ENCODE measurements at places on chromosomes 2 and 18.

DNA sequence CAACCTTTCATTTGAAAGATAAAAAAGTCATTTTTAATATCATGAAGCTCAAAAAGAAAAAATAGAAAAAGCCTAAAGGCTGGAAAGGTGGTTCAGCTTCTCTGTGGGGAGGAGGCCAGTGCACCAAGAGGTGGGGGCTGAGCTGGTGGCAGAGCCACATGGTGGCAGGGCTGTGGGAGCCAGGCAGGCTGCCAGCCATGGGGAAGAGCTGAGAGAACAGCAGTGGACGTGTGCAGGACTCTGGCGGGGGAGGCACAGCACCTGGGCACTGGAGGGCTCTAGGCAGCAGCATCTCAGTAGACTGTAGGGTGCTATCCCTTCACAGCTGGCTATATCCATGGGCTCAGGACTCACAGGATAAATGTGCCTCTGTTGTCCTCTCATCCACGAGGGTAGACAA, 47.8 kb downstream of the STK25 start:
- no peak for DNase-seq

DNA sequence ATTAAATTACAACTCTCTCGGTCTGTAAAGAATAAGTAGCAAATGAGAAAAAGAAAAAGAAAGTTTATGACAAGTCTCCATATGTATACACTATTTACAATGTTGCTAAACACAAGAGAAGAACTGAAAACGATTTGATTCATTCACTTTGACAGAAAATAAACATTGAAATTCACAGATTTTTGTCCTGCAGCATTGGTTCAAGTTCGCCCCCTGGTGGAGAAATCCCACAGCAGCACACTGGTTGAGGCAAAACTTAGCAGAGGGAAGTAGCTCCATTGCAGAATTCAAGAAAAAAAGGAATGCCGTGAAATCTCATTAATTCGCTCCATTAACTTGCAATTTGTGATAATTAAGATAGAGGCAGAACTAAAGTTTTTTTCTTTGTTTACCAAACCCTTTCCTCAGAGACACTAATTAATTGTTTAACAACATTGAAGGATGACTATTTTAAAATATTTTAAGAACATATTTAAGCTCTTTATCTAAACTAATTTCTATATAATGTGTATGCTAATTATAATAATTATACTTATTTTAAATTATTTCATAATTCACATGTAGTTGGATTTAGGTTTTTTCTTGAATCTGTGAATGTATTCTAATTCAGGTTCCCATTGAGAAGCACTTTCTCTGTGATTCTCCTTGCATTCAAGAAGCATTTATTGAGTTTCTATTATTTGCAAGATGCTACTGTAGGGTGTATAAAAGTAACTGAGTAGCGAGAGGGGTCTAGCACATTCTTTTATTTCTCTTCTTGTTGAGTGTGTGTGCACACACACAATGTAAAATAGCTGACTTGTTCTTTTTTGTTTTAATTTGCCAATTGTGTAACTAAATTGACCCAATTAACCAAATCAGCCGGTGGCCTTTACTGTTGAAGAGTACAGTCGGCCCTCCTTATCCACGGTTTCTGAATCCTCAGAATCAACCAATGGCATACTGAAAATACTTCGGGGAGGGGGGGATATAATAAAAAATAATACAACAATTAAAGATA, 74.1 kb downstream of the COL4A3 start:
- peak; percentile 50 for DNase-seq

- no peak for DNase-seq
Measured at GRCh38 chr18:79406708-79407107, 11.0 kb downstream of the NFATC1 start.

- DNase-seq: peak; percentile 9
Measured at GRCh38 chr2:25517701-25518100, 155.7 kb downstream of the DTNB start.

DNA sequence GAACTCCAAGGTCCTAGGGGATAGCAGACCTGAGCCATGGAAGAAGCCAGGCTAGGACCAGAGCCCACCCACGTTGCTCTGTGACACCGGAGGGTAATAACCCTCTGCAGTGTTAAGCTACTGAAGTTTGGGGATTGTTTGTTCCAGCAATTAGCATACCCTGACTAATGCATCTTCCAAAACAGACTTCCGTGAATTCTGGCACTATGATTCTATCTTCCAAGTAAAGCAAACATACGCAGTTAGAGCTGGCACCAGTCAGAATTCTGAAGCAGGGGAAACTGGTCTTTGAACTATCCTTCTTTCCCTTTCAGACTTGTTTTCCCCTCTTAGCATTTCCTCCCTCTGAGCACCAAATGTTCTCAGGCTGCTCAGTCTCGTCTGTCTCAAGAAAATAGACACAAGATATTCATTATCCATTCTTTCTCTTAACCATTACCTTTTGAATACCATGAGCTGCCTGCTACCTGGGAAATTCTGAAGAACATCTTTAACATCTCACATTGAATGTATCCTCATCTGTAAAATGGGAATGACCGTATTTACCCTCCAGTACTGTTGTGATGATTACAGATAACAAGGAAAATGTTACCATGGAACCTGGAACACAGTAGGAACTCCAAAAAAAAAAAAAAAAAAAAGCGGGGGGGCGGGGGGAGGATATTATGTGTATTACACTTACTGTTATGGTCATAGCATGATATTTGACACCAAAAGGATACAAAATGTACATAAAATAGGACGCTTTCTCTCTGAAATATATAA, 108.2 kb downstream of the TCF4 start:
- DNase-seq: no peak

DNA sequence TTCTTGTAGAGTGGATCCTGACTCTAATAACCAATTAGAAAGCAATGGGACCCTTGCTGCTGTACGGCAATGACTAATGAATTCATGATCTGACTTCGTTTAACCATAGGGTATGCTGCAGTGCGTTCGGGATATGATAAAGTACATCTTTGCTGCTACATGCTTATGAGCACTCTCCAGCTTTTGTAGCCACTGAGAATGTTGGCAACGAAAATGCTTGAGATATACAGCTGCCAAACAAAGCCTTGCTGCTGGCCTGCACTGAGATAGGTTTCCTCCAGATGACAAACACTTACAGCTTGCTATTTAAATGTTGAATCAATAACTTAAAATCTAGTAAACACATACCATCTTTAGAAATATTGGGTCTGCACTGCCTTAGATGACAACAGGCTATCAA, 372.4 kb upstream of the SLC8A1 start:
- DNase-seq: no peak

- DNase-seq: no peak
Measured at GRCh38 chr2:30775833-30776232, 31.4 kb downstream of the CAPN13 start.

DNA sequence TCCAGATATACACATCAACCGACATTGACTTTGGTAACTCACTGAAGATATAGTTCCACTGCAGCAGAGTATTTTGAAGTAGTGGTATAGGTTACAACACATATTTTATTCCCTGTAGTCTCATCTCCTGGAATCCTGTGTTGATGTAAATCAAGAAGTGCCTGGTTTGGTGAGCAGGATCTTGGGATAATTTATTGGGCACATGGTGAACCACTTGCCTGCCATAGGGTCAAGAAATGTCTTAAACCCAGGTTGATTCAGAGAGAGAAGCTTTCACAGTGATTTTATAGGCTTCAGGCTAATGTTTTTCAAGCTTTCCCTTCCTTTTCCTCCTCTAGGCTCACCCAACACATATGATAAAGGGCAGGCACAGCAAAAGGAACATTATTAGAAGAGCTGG, 24.6 kb downstream of the CCDC85A start:
- DNase-seq: no peak

- no peak for DNase-seq
Measured at GRCh38 chr2:219058541-219059374, 2.0 kb downstream of the IHH start.

DNA sequence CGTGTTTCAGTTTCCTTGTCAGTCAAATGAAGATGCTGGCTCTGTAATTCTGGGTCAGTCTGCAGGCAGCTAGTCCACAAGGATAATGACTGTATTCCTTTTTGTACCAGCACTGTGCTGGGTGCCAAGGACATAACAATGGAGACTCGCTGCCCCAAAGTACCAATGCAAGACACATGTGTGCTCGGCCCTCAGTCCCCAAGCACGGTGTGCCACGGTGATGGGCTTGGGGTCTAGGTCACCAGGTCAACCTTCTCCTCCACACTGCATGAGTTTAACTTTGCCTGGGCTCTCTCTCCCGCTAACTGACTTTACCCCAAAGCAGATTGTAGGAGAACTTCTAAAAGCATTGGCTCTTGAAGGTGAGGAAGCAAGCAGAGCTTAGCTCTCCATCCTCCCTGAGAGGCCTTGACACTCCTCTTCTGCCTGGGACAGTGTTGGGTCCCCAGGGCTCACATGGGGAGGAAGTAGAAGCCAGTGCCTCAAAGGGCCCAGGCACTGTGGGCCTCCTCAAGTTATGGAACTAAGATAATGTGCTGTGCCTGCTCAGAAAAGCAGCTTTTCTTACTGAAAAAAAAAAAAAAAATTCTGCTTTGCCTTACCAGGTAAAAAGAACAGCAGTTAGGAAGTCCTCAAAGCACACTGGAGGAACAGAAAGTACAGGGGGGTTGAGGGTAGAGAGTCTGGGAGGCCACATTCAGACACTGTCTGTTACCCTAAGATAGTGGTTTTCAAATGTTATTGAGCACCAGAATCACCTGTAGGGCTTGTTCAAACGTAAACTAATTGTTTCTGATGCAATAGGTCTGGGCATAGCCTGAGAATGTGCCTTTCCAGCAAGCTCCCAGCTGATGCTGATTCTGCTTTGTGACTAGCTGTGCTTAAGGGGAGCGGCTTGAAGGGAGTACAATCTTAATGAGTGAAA, 276.4 kb upstream of the CXCR4 start:
- no peak for DNase-seq

DNA sequence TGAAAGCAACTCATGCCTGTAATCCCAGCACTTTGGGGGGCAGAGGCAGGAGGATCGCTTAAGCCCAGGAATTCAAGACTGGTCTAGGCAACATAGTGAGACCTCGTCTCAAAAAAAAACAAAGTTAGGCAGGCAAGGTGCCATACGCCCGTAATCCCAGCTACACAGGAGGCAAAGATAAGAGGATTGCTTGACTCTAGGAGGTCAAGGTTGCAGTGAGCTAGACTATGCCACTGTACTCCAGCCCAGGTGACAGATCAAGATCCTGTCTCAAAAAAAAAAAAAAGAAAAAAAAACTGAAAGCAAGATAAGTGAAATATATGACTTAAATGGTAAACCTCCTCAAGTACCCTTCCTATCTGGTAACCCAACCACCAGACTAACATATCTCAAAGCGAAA, 59.8 kb downstream of the USP34 start:
- no peak for DNase-seq

- no peak for DNase-seq
Measured at GRCh38 chr18:12254820-12255511, 805 bp downstream of the CIDEA start.

DNA sequence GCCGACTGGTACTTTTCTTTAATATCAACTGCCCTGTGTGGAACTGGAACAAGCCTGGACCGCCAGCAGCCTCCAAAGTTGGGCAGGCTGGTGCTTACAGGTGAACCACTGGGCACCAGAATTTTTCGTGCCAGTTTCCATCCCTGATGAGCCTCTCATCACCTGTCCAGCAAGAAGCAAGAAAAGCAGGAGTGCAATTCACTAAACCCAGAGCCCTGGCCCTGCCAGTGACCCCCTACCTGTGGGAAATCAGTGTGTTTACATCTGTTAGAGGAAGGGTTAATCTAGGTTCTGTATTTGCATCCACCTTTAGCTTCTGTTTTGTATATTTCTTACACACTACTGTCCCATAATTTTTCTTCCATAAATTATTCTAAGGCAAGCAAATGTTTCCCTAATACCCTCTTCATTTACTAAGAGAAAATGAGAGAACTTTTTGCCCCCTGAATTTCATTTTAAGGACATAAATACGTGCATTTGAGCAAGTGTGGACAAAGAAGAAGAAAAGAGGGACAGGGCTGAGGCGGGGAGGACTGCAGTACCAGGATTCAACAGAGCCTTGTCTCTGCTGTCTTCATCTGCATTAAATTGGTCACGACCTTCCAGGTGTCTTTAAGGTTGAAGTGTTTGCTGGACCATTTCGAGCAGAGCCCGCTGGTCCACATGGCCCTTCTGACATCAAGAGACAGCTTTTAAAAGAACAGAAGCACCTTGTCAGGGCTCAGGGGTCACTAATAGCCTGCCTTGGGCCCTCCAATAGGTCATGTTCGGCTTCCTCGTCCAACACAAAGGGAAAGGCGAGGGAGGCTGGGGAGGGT, 763.1 kb downstream of the BCL11A start:
- no peak for DNase-seq

GRCh38 chr2:174607989-174608865, 10.6 kb upstream of the WIPF1 start:
- DNase-seq: no peak

DNA sequence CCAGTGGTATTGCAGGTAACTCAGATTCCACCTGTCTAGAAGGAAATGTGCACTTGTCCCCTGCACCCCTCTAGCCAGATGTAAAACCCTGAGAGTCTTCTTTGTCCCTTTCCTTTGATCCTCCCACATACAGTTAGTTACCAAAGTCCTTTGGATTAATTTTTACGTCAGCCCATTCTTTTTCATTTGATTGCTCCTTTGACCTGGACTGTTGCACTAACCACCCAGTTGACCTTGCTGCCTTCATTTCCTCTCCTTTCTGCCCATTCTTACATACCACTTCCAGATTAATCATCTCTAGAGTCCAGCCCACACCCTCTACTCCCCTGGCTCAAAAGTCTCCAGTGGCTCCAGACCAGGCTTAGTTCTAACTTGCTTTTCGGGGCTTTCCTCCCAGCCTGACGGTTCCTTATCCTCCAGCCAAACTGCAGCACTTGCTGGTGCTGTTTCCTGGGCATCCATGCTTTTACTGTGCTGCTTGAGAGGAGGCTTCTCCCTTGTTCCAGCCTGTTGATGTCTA, 99.3 kb downstream of the SPTBN1 start:
- no peak for DNase-seq

DNA sequence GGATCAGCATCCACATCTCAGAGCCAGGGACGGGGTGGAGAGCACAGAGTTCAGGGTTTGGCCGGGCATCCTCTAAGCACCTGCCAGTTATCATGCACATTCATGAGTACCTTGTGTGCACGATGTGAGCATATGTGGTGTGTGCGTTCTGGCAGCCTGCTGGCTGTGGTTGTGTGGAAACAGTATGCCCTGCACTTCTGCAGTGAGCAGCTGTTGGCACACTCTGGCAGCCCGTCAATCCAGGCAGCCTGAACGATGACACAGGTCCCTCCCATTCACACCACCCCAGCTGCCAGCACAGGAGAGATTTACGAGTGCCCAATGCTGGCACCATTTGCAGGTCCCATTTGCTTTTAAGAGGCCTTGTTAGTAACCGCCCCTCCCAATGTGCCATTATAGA, 74.2 kb downstream of the CD8B2 start:
- no peak for DNase-seq

DNA sequence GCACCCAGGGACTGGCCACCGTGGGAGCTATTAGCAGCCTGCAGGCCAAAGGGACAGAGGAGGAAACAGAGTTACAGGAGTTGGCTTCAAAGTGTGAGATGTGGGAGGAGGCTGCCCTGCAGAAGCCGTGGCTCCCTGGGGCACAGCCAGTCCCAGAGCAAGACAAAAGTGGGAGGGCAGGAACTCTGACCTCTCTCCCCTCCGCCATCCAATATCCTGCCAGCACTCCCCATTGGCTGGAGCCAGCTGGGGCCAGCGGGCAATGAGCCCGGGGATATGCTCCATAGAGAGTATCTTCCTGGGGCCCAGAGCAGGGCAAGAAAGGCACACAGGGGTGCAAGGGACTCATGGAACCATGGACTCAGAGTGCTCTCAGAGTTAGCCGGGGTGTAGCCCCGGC, 143.1 kb downstream of the INHBB start:
- DNase-seq: no peak

- no peak for DNase-seq
Measured at GRCh38 chr2:233289648-233290047, 18.0 kb upstream of the SAG start.

GRCh38 chr18:11304928-11305327, 155.6 kb upstream of the PIEZO2 start:
- DNase-seq: no peak
